CD8-positive, alpha-beta T cell (primary cell): ENCODE measurements at places on chromosomes 12 and 14. TPM values are rescaled to one million over a fixed set of nuclear protein-coding genes. Genes with fewer than 3 reads are reported as not detected.
A peak's percentile ranks its signal among the peaks of the same experiment; 100 is the strongest.

DNA sequence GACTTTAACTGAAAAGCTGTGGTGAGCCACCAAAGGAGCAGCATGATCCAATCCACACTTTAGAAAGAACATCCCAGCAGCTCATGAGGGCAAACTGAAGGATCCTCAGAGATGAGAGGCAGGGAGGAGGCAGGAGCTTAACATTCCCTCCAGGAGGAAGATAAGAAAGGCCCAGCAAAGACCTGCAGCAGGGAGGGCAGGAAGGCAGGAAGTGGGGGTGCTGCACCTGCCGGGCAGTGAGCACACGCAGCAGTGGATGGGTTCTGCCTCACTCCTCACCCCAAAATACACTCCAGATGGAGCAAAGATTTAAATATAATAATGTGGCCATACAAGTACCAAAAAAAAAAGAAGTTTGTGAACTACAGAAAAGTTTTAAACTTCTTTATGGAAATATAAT lies 48.4 kb downstream of the GCH1 start:
- no peak for DNase-seq

- DNase-seq, result no peak
These were observed 19.9 kb upstream of the KCNK10 start for GRCh38 chr14:88342980-88343379.

GRCh38 chr14:74505831-74506230 lies 12.3 kb downstream of the ISCA2 start:
- no peak for DNase-seq

The OR9K2 gene
- total RNA-seq, result not detected

DNA sequence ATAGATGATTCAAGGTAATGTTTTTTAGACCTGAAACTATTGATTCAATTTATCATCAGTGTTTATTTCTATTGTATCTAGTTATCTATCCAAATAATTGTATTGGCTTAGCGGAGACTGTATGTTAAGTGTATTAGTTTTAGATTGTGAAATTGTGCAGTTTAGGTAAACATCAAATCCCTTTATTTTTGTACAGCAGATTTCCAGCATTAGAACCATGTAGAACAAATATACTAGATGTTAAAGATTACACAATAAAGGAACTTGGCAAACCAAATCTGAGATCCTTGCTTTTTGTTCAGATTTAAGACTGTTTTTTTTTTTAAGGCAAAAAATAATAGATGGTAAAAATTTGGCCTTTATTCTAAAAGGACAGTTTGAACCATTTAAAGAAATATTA lies 39.3 kb downstream of the PPM1A start:
- no peak for DNase-seq

DNA sequence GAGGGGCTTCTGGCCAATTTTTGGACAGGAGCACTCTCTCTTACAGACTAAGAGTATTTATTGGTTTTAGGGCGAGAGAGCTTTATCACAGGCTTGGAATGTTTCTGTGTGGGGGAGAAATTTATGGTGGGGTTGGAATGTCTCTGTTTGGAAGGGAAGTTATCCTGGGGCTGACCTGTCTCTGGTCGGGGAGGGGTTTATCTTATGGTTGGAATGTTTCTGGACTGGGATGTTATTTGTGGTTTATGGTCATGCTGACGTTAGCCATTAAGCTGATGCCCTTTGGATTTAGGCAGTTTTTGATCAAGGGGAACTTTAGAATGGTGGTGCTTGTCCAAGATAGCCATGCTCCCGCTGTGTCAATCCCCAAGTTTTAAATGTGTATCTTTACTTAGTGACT lies 614.8 kb downstream of the DIO2 start:
- no peak for DNase-seq

The DBX2 gene
- not detected for total RNA-seq

DNA sequence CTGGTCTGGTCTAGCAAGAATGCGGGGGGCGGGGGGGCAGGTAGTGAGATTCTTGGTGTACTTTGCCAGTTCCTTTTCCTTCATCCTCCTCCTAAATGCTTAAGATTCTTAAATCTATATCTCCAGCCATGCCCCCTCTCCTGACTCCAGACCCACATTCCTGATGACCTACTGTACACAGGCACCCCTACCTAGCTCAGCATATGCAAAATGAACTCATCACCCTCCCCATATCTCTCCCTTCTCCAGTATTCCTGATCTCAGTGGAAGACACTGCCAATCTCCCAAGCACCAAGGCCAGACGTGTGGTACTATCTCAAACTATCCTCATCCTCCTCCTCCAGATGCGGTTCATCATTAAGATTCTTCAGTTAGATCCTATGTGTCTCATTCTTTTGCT lies 215.8 kb downstream of the SPTSSA start:
- DNase-seq, result no peak

DNA sequence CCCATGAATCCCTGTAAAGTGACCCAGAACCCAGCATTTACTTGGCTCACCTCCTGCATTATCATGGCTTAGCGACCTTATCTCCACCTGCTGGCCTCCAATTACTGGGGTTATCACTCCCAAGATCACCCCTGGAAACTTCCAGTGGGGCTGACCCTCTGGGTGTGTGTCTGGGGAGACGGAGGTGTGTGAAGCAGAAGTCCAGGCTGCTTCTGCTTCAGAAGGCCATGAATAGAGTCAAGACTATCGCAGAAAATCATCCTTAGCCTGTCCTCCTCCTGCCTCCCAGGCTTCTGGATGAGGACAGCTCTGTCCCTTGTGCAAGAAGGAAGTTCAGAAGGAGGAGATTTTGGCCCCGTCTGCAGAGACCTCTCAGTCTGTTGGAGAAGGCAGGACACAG lies 408 bp upstream of the KRT72 start:
- no peak for DNase-seq

The WDHD1 gene
- 1.2 TPM for total RNA-seq

DNA sequence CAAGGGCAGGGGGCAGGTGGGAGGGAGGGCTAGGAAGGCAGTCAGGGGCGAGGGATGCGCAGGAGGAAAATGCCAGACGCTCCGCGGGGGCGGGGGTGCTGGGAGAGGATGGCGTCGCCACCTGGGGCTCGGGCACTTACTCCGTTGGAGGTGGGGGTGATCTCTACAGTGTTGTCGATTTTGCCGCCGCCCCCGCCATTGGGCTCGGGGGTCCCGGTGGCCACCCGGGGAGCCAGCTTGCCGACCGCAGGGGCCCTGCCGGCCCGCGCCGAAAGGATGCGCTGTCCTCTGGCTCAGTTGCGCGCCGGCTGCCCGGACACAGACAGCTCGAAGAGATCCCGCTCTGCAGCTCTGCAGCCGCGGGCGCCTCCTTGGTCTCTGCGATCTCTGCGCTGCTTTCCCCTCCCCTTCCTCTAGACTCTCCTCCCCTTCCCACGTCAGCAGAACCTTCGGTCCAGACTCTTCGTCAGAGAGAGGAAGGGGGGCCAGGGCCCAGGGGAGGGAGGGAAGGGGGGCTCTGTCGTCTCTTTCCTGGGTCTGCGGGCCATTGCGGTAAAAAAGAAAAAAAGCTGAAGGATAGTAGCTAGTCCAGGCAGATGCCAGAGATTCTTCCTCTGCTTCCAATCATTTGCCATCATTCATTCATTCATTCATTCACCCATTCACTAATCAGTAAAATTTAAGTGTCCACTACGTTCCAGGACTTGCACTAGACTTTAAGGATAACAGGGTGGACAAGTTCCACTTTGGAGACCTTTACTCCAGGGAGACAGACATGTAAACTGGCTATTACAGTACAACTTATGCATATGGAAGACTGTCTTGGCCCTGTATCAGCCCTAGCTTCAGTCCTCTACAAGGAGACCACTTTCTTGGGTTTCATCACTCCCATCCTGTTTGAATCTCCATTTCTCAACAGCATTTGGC lies at the start of gene SLC22A17:
Gene SLC22A17, minus strand, starts transcription at position 382 of the 927 bp plus-strand sequence.
- DNase-seq, result peak; percentile 31

- DNase-seq, result no peak
These were observed 10.3 kb downstream of the KRT7 start for GRCh38 chr12:52243259-52243855.

GRCh38 chr12:57039016-57039798 lies 10.7 kb downstream of the MYO1A start:
- DNase-seq, result no peak

The IFNG-AS1 gene
- total RNA-seq, result 2.1 TPM

- DNase-seq, result peak; percentile 68
These were observed 17.3 kb upstream of the YY1 start for GRCh38 chr14:100221533-100222223.

GRCh38 chr14:66234411-66234810 lies 251.8 kb upstream of the CCDC196 start:
- DNase-seq, result no peak

GRCh38 chr12:94180558-94181296 lies 32.4 kb downstream of the PLXNC1 start:
- DNase-seq, result peak; percentile 27

DNA sequence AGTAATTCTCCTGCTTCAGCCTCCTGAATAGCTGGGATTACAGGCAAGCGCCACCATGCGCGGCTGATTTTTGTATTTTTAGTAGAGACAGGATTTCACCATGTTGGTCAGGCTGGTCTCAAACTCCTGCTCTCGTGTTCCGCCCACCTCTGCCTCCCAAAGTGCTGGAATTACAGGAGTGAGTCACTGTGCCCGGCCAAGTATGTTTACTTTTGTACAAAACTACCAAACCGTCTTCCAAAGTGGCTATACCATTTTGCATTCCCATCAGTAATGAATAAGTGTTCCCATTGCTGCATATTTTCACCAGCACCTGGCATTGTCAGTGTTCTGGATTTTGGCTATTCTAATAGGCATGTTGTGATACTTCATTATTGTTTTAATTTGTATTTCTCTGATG lies 8.4 kb upstream of the KRT6A start:
- no peak for DNase-seq

DNA sequence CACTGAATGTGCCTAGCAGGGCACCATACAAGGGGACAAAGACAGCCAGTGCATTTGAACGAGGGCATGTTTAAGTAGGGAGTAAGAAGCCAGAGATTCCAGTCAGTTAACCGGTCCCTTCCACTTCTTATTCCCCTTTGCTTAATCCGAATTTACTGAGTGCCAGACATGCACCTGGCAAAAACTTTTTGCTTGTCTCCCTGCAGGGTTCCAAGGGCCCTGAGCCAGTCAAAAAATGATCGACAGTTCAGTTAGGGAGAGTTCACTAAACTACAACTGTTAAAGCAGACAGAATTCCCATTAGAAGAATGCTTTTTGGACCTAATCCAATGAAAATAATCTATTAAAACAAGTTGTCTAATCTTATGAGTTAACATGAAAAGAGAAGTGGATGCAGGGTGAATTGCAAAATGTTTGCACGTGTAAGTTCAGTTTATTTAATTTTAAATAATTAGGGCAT lies 193.8 kb downstream of the TMTC2 start:
- no peak for DNase-seq

- DNase-seq, result no peak
These were observed 23.2 kb upstream of the BMAL2 start for GRCh38 chr12:27309293-27309994.
